ENCODE measurements at places on chromosomes 16 and 17.
A peak's percentile ranks its signal among the peaks of the same experiment; 100 is the strongest.

DNA sequence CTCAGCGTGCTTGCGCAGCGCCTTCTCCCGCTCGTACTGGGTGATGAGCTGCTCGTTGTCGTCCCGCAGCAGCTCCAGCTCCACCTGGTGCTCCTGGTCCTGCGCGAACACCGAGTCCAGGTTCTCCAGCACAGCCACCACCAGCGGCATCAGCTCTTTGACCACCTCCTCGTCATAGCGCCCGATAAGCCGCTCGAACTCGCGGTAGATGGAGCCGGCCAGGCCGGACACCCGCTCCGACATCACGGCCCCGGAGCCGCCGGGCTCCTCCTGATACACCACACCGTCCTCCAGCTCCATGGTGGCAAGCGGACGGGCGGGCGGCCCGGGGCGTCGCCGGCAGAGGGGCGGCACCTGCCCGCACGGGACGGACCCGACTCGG is 320 bp downstream of the SPAG9 start:
- DNase-seq, result peak; percentile 42

DNA sequence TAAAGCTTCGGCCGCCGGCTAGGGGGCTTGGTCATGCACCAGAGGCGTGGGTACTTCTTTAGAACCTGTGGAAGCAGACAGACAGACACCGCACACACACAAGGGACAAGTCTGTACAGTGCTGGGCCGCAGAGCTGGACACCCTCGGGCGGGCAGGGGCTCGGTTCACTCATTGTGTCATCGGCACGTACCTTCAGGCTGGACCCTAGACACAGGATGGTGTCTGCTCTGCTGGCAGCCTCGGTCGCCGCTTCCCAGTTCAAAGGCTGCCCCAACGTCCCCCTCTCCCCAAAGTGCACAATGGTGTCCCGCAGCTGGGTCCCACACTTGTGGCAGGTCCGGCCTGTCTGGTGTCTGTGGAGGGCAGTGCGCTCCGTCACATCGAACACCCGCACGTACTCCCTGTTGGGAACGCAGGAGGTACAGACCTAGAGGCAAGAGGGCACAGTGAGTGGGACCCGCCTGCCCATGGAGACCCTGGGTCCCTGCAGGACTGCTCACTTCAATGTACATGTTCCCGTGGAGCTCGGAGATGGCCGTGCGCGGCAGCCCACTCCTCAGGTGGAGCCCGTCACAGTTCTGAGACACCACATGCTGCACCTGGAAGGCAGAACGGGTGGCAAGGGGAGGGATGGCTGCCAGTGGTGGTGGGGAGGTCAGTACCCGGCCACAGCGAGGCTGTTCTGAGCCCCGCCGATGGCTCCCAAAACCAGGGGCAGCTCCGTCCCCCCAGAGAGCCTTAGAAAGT is 3.1 kb upstream of the PCYT2 start:
- DNase-seq, result no peak

GRCh38 chr16:87855852-87856715 is 13.2 kb downstream of the SLC7A5 start:
- no peak for DNase-seq

DNA sequence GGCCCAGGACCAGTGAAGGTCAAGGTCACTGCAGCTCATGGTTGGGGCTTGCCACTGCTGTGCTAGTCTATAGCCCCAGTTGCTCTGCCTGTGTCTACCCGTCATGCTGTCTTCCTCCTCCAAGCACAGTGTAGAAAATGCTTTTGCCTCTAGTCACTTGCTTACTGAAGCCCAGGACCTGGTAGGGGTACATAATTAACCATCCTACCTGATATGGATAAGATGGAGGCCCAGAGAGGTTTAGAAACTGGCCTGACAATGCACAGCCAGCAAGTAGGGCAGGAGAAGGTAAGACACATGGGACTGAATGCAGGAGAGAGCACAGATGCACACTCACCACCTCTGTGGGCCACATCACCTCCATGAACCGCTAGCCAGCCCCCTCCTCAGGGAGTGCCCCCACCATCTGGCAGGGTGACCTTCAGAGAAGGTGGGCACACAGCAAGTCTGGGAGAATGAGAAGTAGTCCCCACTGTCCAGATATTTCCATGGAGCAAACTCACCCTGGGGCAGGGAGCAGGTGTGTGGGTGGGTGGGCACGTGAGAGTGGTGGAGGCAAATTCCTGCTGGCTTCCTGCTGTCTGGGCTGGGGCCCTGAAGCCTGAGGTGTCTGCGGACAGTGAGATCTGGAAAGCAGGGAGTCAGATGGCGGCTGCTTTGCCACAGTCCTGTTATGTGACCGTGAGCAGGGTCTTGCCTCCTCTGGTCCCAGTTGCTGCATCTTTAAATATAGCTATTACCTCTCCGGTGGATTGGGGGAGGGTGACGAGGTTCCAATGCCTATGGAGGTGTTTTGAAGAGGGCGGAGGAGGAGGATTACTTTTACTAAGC is 1.0 kb downstream of the CX3CL1 start:
- no peak for DNase-seq

DNA sequence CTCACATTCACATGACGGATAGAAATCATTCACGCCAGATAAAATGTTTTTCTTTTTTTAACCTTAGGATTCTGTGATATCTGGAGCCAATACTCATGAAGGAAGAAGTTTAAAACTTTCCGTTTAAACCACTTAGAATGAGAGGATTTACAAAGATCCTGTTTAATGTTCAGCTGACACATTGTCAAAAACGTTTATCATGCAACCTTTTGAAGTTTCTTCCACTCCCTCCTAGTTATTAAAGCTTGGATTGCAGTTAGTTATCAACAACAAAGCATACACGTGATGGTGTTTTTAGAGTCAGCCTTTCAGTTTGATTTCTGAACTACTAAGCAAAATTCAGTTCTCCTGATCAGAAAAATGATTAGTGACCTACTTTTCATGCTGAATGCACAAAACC is 143.3 kb upstream of the AXIN2 start:
- no peak for DNase-seq

- no peak for DNase-seq
These were observed 271.8 kb downstream of the IRF8 start for GRCh38 chr16:86170720-86171119.

GRCh38 chr16:67105881-67106280 is 3.9 kb upstream of the PHAF1 start:
- DNase-seq, result no peak

DNA sequence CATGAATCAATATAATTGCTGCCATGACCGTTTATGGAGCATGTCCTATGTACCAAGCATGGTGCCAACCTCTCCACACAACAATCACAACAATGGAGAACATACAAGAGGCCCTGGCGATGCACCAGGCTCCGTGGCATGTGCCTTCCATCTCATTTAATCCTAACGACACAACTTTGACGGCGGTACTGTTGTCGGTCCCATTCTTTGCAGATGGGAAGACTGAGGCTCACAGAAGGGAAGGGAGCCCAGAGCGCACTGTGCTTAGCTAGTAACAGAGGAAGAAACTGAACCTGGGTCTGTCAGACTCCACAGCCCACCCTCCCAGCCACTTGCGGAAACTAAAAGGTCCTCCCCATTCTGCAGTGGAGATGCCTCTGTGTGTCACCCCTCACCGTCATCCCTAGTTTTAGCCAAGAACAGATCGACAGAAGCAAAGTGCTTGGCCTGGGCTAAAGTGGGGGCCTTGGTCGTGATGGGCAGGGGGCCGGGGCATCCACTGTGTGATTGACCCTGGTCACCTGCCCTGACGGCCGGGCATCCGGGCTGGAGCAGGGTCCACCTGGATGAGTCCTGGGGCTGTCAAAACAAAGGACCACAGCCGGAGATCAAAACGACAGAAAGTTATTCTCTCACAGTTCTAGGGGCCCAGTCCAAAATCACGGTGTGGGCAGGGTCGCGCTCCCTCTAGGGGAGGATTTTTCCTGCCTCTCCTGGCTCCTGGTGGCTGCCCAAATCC is 183.9 kb downstream of the C16orf95 start:
- DNase-seq, result no peak

DNA sequence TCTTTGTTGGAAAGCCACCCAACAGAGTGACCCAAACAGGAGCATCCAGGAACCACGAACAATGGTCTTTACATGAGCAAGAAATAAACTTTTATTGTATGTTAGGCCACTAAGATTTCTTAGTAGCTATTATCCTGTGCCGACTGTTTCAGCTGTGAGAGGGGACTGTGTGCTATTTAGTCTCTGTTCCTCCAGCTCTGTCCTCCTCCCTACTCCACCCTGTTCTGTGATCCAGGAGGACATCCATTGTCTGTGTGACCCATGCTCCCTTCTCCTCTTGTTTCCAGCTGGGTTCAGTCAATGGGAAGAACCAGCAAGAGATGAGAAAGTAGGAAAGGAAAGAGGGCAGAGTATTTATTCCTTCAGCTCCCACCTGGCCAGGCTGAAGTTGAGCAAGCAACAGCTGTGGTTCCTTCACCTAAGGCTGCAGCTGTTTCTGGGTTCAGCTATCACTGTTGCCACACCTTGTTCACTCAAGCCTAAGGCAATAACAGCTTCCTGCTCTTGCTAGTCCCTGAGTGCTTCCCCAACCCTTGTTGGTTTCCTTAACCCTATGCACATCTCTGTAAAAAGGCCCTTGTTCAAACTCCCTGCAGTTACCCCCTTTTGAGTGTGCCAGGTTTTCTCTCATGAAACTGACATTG is 14.9 kb upstream of the B4GALNT2 start:
- no peak for DNase-seq

- no peak for DNase-seq
These were observed 299.9 kb upstream of the MYOCD start for GRCh38 chr17:12365805-12366204.

- peak; percentile 62 for DNase-seq
These were observed 57.1 kb upstream of the WSB1 start for GRCh38 chr17:27236717-27237315.

DNA sequence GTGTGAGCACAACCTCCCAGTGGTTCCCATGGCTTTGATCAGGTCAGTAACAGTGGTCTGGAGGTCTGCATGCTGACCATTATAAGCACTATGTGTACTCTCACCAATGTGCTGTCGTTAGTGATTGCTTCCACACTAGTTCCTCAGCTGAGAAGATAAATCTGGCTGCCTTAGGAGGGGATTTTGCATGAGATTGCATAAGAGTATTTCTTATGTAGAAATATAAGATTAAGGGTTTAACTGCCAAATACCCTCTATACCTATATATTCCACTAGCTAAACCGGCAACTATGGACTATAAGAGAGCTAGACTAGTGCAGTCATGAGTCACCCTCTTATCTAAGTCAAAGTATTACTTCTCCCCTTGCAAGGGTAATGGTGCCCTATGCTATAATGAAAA is 580.2 kb downstream of the CDH11 start:
- DNase-seq, result no peak

DNA sequence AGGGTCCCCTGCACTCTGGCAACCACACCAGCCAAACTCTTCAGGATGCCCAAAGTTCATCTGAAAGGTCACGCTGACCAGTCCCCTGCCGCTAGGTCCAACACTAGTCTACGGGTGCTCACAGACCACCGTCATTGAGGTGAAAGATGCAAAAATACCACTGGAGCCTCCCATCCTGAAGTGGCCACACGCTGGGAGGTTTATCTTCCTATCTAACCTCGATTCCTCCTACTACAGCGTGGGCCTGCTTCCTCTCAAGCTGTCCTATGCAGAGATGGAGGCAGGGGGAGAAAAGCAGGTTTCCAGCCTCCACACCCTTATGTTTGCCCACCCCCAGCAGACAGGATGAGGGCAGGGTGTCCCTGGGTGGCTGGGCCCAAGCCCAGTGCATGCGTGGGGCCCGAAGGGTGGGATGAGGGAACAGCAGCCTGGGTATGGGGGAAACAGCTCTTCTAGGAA is 6.3 kb downstream of the SRCIN1 start:
- no peak for DNase-seq

GRCh38 chr16:57923841-57924240 is 47.1 kb downstream of the CNGB1 start:
- DNase-seq, result no peak

DNA sequence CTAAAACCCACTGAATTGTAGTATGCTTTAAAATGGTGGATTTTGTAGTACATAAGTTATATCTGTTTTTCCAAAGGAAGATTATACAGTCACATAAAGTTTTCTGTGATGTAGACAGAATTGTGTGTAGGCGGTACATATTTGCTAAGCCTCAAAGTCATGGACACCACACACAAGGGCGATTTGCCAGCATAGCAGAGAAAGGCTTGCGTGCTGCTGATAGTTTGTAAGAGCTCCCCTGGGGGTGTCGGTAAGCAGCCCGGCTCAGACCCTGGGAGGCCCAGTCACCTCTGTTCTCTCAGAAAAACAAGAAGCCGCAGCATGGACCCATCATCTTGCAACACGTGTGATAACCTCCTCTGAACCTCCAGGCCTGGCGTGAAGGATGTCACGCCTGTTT is 38.3 kb upstream of the AKTIP start:
- DNase-seq, result no peak

DNA sequence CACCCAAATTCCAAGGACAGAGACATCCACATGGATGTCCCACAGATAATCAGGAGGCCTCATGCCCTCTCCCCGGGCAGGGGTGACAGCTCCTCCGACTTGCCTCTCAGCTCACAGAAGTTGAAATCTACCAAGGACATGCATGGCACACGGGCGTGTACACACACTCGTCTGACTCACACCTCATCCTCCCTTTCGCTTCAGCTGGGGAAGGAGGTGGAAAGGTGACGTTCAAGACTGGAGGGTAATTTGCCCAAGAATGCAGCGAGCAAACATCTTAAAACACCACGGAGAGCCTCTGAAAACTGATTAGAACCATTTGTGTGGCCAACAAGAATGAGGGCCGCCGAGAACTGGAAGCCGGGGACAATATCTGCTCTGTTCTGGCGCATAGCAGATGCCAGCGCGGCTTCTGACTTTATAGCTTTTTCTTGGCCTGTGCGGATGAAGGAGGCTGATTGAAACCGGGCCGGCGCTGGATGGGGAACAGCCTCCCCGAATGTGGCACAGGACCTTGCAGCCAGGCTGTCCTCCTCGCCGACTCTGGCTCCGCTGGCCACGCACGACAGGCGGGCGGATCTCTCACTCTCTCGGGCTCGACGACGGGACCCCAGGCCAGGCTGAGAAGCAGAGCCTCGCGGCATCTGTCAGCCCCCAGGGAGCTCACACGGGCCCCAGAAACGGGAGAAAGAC is 100.9 kb downstream of the C16orf95 start:
- DNase-seq, result no peak

DNA sequence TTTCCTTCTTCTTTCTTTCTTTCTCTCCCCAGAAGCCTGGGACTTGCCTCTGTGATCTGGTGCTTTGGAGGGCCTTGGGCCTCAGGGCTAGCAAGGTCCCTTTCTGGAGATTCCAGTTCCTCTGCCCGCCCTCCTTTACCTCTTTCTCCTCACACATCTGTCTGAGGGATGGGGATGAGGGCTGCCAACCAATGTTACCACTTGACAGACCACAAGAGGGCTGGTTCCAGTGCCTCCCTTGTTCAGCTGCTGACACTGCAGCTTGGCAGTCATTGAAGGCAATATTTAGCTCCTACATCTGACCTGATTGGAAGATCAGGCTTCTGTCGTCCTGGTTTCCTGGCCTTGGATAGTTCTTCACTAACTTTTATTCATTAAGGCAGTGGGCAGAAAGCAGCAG is 3.6 kb upstream of the ZNF652 start:
- peak; percentile 46 for DNase-seq

DNA sequence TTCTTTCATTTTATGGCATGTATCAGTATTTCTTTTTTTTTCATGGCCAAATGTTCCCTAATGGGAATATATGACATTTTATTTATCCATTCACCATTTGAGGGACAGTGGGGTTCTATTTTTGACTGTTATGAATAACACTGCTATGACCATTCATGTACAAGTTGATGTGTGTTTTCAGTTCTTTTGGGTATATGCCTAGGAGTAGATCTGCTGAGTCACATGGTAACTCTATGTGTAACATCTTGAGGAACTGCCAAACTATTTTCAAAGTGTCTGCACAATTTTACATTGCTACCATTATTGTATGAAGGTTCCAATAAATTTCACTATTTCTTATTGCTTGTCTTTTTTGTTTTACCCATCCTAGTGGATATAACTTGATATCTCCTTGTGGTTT is 223.0 kb downstream of the TANC2 start:
- DNase-seq, result no peak

All from HuH-7 (cell line).